ENCODE measurements at places on chromosomes 16 and 17.

DNA sequence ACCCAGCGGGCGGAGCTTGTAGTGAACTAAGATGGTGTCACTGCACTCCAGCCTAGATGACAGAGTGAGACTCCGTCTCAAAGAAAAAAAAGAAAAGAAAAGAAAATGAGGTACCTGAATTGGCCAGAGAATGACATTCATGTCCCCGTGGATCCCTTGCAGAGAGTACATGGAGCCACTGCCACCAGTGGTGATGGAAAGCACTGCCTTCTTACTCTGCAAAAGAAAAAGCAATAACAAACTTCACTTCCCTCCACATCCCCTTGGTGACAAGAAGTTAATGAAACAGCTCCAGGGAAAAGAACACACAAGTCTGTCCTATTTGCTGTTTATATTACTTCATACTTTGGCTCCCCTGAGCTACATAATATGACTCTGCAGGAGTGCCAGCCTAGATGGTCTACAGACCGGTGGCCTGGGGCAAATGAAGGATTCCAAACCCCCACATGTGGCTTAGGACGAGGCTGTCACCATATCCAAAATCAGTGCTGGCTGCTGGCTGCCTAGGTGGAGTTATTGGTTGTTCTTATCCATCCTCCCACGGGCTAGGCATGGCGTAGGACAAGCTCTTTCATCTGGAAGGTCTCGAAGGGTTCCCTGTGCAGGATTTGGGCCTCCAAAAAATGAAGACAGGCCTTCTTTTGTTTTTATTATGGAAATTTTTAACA, 13.3 kb downstream of the NQO1 start:
- DNase-seq, result no peak

DNA sequence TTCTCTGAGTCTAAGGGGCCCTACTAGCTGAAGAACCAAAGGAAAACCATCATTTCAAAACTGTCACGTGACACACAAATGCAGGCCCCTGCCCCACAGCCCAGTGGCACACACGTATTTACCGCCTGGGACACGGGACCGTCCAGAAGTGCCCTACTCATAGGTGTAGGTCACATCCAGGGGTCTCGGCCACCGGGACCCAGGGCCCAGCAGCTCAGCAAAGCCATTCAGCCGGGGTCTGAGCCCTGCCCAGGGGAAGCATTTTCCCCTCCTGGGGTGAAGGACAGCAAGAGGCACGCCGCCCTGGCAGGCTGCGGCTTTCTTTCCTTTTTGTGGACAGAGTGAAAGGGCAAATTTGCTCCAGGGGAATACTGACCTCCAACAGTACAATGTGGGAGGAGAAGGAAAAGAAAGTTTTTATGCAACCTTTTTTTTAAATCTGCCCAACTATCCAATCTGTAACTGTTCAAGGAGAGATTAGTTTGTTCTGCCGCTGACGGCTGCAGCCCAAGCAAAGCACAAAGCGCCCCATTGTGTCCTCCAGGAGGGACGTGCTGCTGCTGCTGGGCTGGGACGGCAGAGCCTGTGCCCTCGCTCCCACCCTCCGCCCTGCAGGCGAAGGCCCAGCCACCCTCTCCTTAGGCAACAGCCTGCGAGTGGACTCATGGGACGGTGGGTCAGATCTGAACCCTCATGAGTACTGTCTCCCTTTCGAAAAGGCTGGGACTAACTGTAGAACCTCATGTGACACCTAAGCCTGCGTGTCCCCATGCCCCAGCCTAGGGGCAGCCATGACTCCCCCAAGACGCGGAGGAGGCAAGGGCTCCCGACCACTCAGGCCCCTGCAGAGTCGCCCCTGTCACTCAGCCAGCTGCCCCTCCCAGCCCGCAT, 21.3 kb downstream of the SLC7A5 start:
- no peak for DNase-seq

DNA sequence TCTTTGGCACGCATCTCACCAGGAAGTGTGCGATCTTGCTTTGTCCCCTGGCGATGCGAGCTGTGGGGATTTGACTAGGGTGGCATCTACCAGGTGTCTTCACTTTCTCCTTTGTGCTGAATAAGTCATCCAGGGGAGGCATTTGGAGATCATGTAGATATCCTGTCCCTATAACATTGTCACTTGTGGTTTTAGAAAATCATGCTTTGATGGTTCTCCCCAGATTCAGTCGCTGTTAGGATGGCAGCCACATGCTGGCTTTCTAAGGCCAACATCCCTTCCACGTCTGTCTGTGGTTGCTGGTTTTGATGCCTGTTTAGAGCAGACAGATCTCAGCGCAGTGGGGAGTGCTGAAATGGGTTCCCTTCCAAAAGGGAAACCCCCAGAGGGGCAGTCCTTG, 2.5 kb downstream of the ADAD2 start:
- no peak for DNase-seq

DNA sequence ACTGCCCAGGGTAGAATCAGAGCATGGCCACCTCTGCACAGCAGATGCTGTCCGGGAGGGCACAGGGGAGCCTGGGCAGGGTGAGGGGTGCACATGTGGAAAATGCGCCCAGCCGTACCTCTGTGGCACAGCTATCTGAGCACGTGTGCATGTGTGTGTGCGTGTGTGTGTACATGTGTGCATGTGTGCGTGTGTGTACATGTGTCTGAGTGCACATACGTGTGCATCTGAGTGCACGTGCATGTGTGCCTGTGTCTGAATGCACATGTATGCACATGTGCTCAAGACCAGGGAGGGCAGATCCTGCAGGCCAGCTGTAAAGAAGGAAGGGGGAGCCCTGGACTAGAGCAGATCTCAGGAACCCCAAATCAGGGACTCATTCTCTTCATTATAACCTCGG, 37.3 kb upstream of the ENPP7 start:
- DNase-seq, result no peak

- DNase-seq, result no peak
Measured at GRCh38 chr17:19016297-19016696, 11.7 kb upstream of the FAM83G start.

DNA sequence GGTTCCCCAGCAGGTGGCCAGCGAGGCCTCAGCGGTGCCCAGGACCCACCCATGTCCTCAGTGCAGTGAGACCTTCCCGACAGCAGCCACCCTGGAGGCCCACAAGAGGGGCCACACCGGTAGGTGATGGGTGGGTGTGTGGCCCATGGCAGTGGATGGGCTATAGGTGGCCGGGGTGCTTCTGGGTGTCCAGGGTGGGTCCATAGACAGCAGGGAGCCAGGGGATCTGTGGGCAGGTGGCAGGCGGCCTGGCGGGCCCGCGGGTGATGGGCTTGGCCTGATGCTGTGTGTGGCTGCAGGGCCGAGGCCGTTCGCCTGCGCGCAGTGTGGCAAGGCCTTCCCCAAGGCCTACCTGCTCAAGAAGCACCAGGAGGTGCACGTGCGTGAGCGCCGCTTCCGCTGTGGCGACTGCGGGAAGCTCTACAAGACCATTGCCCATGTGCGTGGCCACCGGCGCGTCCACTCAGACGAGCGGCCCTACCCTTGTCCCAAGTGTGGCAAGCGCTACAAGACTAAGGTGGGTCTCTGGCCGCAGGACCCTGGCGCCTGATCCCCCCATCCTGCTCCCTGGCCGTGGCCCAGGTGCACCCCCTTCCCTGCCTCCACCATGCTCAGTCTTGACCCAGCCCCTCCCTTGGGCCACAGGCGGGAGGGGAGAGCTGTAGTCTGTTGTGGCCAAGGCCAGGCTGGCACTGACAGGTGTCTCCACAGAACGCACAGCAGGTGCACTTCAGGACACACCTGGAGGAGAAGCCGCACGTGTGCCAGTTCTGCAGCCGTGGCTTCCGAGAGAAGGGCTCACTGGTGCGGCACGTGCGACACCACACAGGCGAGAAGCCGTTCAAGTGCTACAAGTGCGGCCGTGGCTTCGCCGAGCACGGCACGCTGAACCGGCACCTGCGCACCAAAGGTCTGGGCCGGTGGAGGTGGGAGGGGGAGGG, 2.1 kb upstream of the DNASE1L2 start:
- no peak for DNase-seq

- no peak for DNase-seq
Measured at GRCh38 chr16:15849209-15849981, 7.4 kb downstream of the MYH11 start.

DNA sequence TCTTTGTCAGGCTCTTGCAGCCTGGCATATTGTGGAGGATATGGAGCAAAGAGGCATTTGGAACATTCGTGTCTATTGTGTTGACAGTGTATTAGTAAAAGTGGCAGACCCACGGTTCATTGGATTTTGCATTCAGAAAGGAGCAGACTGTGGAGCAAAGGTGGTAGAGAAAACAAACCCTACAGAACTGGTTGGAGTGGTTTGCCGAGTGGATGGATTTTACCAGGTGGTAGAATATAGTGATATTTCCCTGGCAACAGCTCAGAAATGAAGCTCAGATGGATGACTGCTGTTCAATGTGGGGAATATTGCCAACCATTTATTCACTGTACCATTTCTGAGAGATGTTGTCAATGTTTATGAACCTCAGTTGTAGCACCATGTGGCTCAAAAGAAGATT, 44.5 kb downstream of the EFCAB13 start:
- no peak for DNase-seq

DNA sequence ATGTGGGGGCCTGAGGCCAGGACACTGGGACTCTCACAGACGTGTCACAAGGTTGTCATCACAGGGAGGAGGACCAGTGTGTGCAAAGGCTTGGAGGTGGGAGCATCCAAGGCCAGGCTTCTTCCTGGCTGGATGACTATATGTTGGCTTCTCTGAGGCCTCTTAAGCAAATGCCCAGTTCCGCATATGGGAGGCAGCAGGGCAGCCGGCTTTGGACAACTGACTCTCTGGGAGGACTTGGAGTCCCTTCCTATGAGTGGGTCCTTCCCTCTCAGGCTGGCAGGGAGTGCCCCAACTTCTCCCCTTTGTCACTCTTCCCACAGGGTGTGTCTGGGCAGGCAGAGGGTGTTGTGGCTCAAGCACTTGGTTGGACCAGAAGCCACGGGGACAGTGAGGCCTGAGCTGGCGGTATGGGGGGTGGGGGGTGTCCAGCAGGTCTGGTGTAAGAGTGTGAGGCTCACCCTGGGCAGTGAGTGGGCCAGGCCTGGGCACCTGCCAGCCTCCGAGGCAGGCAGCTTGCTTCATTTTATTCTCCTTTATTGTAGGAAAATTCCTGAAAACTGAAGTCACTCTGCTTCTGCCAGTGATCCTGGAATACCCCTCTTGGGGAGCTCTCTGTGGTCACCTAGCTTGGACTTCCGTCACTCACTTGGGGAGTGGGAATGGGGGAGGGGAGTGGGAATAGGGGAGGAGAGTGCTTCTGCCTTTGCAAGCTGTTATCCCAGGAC, 14.9 kb downstream of the ADGRG1 start:
- no peak for DNase-seq

DNA sequence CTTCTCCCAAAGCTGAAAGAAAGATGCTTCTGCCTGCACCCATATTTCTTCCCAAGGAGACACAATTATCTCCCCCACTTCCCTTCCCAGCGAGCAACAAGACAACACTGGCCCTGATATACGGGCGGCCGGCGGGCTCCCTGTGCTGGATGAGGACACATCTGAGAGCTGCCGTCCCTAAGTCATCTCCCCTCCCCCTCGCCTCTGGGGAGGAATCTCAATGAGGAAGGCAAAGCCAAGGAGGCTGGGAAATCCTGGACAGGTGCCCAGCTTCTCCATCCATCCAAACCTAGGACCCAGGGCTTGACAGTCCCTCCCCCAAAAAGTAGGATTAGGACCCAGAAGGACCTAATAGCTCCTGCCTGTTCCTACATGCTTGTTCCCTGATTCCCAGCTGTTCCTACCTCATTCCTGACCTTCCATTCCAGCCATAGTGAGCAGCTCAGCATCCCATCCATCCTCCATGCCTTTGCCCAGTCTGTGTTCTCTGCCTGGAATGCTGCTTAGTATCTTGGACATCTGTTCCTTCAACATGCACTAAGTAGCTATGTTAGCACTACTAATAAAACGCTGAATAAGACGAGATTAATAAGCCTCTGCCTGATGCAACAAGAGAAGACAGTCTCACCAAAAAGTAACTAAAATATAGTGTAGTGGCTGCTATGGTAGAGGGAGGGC, 167.9 kb downstream of the CCT6B start:
- DNase-seq, result no peak
